ENCODE measurements at places on chromosomes 4 and X.

DNA sequence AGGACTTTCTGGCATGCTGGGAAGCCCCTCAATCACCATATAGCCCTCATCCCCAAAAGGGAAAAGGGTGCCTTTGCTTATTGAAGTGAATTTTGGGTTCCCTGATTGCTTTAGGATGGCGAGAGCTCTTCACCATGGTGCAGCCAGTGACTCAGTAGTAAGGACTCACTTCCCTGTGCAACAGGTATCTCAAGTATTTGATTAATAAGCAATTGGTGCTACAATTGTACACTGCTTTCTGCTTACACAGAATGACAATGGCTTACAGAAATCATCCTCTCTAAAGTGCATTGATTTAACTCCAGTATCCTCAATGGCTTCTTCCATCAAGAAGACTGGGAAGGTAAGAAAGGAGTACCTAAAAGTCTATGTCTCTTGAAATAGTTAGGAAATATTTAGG is 143.7 kb upstream of the SMIM10 start:
- no peak for DNase-seq
- no peak overlapping the region for H3K27ac ChIP-seq
- no peaks in the 10 kb centered on the region for H3K27me3 ChIP-seq
- H3K4me3 ChIP-seq: no peak overlapping the region

- H3K27me3 ChIP-seq: no peaks in the 10 kb centered on the region
- no peak for DNase-seq
- H3K27ac ChIP-seq: no peak overlapping the region
- H3K4me3 ChIP-seq: no peak overlapping the region
These were observed 111.0 kb downstream of the FAM53A start for GRCh38 chr4:1572964-1573720.

DNA sequence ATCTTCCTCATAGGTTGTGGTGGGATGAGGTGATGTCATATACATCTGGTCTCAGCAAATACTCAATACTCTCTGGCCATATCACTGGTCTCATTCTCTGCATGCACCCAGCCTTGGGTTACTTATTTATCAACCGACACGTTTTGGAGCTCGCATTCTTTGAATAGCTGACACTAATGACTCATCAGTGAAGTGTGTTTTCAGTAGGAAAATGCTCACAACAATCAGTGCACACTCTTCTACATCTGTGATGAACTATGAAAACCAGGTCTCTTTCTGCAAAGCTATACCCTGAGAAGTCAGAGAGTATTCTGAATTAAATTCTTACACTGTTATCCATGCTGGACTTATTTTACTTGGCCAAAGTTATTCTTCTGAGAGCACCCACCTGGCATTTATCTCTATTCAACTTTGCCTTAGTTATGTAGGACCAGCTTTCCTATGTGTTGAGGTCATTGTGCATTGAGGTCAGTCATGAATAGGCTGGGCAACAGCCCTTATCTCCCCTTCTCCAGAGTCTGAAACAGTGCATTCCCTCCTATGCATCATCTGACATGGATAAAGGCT is 58.7 kb upstream of the DHX15 start:
- no peaks in the 10 kb centered on the region for H3K36me3 ChIP-seq
- no peak overlapping the region for H3K4me3 ChIP-seq
- H3K4me1 ChIP-seq: no peaks in the 10 kb centered on the region
- DNase-seq: no peak
- no peak overlapping the region for H3K27ac ChIP-seq
- peaks cover 12% of the 10 kb centered on the region for H3K27me3 ChIP-seq

DNA sequence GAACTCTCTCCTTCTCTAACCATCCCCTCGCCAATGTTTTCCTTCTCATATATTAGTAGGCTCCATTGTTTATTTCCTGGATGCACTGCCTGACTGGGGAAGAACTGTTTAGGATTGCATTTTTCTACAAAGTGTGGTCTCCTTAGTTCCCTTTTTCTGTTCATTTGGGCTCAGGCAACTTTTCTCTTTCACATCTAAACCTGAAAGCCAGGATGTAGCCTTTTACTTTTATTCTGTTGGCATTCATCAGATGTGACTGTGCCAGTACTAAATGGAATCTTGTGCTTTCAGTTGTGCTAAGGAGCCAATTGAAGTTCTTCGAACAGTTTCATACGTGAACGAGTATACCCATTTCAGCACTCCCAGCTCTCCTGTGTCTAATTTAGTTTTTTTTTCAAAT is 59.8 kb downstream of the DDIT4L start:
- H3K4me1 ChIP-seq: no peaks in the 10 kb centered on the region
- H3K36me3 ChIP-seq: no peaks in the 10 kb centered on the region
- H3K27ac ChIP-seq: no peak overlapping the region

DNA sequence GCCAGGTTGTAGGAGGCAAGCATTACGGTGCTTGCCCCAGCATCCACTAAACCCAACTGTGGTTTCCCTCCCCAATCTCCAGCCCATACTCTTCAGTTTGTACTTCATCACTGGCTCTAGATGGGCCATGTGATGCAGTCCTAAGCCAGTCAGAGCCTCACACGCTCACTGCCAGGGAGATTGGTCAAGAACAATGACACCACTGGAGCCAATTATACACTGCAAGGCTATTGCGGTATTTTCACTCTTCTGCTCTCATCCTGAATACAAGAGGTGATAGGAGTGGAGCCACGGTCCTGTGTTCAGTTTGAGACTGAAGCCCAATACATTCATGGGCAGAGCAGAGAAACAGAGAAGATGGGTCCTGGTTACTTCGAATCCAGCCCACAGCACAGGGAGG is 58.4 kb downstream of the SEPSECS start:
- DNase-seq: no peak
- peaks cover 1% of the 10 kb centered on the region for H3K27me3 ChIP-seq
- peaks cover 4% of the 10 kb centered on the region for H3K4me1 ChIP-seq
- H3K27ac ChIP-seq: no peak overlapping the region
- peaks cover 3% of the 10 kb centered on the region for H3K36me3 ChIP-seq
- H3K4me3 ChIP-seq: no peak overlapping the region

- no peaks in the 10 kb centered on the region for H3K27me3 ChIP-seq
- peaks cover 72% of the 10 kb centered on the region for H3K4me1 ChIP-seq
- H3K36me3 ChIP-seq: peaks cover 33% of the 10 kb centered on the region
- no peak overlapping the region for H3K27ac ChIP-seq
- no peak overlapping the region for H3K4me3 ChIP-seq
These were observed 76.6 kb downstream of the SH3KBP1 start for GRCh38 chrX:19810802-19811201.

DNA sequence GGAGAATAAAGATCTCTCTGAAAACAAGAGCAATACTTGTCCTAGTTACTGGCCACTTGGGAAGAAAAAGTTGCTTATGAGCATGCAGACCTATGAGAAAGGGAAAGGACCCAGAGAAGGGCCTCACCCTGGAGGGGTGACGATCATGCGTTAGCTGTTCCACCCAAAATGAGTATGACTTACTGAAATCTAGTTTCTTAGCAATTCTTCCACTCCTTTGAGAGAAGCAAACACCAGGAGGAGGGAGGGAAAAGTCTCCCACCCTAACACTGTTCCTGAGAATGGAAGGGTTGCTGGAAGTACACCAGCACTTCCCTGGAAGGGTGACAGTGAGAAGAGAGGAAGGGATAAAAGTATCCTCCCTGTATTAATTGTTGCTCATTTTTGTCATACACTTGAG is 107.9 kb downstream of the ADGRL3 start:
- no peak overlapping the region for H3K27ac ChIP-seq
- no peaks in the 10 kb centered on the region for H3K4me1 ChIP-seq
- H3K4me3 ChIP-seq: no peak overlapping the region
- no peaks in the 10 kb centered on the region for H3K36me3 ChIP-seq
- no peaks in the 10 kb centered on the region for H3K27me3 ChIP-seq

DNA sequence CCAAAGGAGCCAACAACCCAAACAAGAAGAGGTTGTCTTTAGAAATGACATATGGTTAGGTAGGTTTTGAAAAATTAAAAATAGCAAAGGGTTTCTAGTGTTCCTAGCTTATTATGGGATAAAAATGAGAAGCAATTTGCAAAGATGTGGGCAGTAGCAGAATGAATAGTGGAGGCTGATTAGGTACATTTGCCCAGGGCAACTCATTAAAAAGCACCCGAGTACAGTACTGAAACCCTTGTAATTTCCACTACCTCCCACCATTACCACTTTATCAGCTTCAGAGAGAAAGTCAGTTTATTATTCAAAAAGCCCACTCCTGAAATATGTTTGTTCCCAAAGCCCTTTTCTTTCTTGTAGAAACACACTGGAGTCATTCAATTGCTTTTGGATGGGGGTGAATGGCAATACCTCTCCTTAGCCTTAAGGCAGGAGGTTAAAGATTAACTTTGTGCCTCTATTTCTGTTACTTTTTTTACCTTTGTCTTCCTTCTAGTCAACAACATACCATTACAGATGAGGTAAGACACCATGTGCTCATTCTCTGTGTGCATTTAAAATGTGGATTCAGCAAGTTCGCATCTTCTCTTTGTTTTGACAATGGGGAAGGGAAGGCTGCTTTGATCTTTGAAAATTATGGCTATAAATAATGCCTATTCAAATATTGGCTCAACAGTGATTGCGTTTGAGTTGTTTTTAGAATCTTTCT is 353.8 kb upstream of the CASK start:
- H3K27me3 ChIP-seq: no peaks in the 10 kb centered on the region
- no peaks in the 10 kb centered on the region for H3K4me1 ChIP-seq
- no peak for DNase-seq
- H3K36me3 ChIP-seq: no peaks in the 10 kb centered on the region

GRCh38 chr4:156495091-156495490 is 476.5 kb downstream of the PDGFC start:
- no peak for DNase-seq
- no peaks in the 10 kb centered on the region for H3K4me1 ChIP-seq
- no peaks in the 10 kb centered on the region for H3K27me3 ChIP-seq
- no peak overlapping the region for H3K27ac ChIP-seq

DNA sequence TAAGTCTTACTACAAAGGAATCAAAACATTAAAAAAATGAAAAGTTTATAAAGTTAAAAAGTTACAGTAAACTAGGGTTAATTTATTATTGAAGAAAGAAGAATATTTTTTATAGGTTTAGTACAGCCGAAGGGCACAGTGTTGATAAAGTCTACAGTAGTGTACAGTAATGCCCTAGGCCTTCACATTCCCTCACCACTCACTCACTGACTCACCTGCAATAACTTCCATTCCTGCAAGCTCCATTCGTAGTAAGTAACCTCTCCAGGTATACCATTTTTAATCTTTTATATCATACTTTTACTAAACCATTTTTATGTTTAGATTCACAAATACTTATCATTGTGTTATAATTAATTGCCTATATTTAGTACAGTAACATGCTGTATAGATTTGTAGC is 307.5 kb upstream of the FAM241A start:
- no peaks in the 10 kb centered on the region for H3K36me3 ChIP-seq
- no peak overlapping the region for H3K4me3 ChIP-seq
- H3K27me3 ChIP-seq: no peaks in the 10 kb centered on the region
- no peak overlapping the region for H3K27ac ChIP-seq
- H3K4me1 ChIP-seq: no peaks in the 10 kb centered on the region
- no peak for DNase-seq

DNA sequence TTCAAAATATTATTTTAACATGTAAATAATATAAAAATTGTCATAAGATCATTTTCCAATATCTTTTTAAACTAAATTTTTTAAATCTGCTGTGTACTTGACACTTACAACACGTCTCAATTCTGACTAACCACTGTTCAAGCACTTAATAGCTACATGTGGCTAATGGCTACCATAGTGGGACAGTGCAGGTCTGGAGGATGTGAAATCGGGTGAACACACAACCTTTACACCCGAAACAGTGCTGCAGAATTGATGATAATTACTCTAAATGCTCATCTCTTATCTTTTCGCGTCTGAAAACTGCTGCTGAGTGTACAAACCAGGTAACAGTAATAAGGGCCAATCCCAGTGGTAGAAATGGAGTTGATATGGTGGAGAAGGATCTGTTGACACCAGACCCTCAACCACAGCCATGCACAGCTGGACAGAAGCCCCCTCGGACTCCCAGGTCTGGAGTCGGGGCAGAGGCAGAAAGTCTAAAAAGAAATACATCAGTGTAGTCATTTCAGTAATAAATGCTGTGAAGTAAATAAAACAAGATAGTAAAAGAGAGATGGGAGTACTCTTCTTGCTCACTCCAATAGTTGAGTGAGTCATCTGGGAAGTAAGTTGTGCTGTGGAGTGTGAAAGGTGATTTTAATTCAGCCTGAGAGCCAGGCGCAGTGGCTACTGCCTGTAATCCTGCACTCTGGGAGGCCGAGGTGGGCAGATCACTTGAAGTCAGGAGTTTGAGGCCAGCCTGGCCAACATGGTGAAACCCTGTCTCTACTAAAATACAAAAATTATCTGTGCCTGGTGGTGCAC is 150.0 kb downstream of the CBR4 start:
- peaks cover 2% of the 10 kb centered on the region for H3K36me3 ChIP-seq
- DNase-seq: no peak
- peaks cover 23% of the 10 kb centered on the region for H3K4me1 ChIP-seq
- no peaks in the 10 kb centered on the region for H3K27me3 ChIP-seq
- no peak overlapping the region for H3K27ac ChIP-seq
- no peak overlapping the region for H3K4me3 ChIP-seq

DNA sequence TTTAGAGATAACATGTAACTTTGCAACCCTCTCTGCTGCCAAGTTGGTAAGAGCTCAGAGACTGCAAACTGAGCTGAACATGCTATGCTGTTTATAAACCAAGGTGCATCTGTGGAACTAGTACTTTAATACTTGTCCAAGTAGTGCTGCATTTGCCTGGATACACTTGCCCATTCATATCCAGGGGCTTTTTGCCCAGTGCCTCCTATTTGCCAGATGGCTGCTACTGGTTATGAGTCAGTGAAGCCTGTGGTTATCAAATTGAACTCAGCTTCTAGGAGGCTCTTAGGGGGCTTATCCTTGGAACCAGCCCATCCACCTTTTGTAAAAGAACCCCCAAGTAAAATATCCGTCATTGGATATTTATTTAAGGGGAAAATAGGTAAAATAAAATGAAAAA is 79.6 kb downstream of the AFF2 start:
- no peak overlapping the region for H3K4me3 ChIP-seq
- DNase-seq: no peak
- no peaks in the 10 kb centered on the region for H3K4me1 ChIP-seq

DNA sequence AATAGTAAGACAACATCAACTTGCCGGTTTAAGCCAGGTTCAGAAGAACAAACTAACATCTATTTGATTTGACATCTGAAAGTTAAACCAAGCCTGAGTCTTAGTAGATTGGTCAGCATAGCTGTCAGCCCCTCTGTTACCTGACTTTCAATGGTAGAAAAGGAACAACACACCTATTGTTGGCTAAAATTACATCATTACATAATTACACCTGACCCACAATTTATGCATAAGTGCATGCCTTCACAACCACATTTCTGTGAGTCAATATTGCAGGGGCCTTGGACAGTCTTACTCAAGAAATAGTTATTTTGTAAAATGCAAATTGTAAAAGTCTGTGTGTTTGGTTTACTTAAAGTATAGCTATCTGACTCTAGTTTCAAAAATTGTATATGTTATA is 36.2 kb downstream of the EGFL6 start:
- H3K36me3 ChIP-seq: no peaks in the 10 kb centered on the region
- H3K27me3 ChIP-seq: no peaks in the 10 kb centered on the region

DNA sequence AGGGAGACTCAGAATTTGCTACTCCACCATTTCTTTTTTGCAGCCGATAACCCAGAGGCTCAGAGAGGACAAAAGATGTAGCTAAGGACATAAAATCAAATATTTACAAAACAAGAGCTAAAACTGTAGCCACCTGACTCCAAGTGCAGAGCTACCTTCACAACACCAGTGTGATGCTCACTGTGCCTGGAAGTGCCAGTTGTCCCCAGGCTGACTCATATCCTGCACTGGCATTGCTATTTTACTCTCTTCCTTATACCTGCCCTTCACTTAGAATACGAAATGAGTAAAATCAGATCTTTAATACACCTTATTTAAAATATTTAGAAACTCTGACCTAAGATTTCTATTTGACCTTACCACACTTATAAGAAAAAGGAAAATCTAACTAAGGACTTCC is 39.5 kb downstream of the SLC7A11 start:
- no peak overlapping the region for H3K4me3 ChIP-seq
- H3K36me3 ChIP-seq: no peaks in the 10 kb centered on the region
- DNase-seq: no peak
- H3K27me3 ChIP-seq: no peaks in the 10 kb centered on the region
- H3K4me1 ChIP-seq: no peaks in the 10 kb centered on the region
- no peak overlapping the region for H3K27ac ChIP-seq

Measured in activated CD4-positive, alpha-beta T cell treated with anti-CD3 and anti-CD28 coated beads, Interleukin-2, amount 10 ng/mL, durations not matched to agents 7 days and 5 days (primary cell).